ENCODE measurements at places on chromosomes 5 and 9. TPM values are rescaled to one million over a fixed set of nuclear protein-coding genes. Genes with fewer than 3 reads are reported as not detected.

GRCh38 chr5:163252950-163253349, 184.4 kb upstream of the CCNG1 start:
- DNase-seq: no peak

DNA sequence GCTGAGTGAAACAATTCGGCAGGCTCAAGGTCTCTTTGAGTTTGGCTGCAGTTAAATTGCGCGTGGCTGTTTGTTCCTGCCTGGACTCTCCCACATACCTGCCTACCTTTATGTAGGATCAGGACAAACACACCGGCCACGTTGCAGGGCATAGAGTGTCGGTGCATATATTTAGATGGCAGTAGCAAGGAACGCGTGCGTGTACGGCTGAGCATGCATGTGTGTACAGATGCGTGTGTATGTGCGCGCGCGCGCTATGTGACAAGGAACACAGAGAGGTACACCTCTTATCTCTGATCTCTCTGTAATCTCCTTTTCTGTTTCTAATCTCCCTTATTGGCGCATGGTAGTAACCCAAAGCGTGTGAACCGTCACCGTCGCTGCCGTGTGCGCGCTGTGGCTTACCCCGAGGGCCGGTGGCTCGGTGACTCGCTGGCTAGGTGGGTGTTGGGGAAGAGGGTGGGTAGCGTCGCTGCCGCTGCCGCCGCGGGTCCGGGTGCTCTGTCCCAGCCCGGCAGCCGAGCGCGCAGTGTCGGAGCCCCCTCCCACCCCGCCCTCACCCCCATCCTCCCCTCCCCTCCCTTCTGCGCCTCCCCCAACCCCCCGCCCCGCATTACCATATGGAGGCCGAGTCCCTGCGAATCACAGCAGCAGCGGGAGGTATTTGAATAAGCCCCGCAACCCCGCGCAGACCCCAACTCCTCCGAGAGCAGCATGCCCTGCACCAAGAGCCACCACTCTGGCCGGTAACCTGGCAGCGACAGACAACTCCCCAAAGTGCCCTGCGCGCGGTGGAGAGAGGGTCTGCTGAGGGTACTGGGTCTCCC, 204.8 kb downstream of the MEF2C start:
- DNase-seq: no peak

GRCh38 chr5:23268136-23268535, 239.3 kb upstream of the PRDM9 start:
- DNase-seq: peak; percentile 5

GRCh38 chr5:148543727-148544126, 110.6 kb downstream of the HTR4 start:
- no peak for DNase-seq

GRCh38 chr5:691817-692528, 1.2 kb downstream of the TPPP start:
- DNase-seq: no peak

DNA sequence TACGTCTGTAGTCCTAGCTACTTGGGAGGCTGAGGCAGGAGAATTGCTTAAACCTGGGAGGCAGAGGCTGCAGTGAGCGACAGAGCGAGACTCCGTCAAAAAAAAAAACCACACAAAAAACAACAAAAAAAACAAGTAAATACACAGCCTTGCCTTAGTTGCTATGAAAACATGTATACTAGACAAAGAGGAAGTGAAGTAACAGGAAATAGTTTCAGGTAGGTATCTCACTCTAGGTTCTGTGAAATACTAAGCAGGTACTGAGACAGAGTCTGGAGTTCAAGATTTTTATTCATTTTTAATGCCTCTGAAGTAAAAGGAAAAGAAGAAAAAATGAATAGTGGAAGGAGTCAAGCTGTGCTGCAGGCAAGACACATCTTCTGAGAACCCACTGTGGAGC, 687.9 kb upstream of the RGMB start:
- DNase-seq: no peak

GRCh38 chr5:173542159-173542558, 74.3 kb downstream of the BOD1 start:
- DNase-seq: no peak

GRCh38 chr5:67273689-67274356, 77.2 kb upstream of the CD180 start:
- DNase-seq: no peak

DNA sequence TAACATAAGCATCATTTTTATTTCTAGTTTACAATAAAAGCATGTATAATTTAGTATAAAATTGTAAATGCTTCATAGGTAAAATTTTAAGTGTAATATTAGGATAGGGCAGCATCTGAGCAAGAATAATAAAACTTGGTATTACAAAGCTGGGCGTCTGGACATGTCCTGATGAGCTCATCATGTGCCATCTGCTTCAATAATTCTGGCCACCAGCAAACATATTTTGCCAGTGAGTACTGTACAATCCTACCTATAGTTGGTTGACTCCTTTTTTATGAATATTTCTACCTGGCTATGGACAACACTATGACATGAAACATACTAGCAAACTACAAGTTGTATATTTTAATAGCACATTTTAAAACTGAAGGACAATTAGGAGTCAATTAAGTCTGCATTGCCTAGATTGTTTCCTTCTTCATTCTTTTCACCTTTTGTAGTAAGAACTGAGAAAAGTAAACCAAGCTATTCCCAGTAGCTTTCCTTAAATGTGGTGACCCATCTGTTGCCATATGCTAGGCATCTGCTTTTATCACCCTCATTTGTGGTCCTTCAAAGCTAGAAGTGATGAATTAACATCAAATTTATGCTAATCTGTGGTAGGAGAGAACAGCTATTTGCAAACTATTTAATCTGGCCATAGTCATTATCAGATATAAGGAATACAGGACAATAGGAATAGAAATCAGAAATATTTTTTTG, 23.4 kb downstream of the LURAP1L start:
- DNase-seq: no peak

- DNase-seq: no peak
Observed at GRCh38 chr5:91357012-91357634, 26.0 kb downstream of the ARRDC3 start.

GRCh38 chr5:142108432-142109330, at the start of gene NDFIP1:
Gene NDFIP1 (plus strand): TSS chr5:142108779. CDS start chr5:142108975, 196 bp downstream.
- DNase-seq: peak; percentile 92

GRCh38 chr9:109535365-109535764, 37.3 kb upstream of the PTPN3 start:
- no peak for DNase-seq

DNA sequence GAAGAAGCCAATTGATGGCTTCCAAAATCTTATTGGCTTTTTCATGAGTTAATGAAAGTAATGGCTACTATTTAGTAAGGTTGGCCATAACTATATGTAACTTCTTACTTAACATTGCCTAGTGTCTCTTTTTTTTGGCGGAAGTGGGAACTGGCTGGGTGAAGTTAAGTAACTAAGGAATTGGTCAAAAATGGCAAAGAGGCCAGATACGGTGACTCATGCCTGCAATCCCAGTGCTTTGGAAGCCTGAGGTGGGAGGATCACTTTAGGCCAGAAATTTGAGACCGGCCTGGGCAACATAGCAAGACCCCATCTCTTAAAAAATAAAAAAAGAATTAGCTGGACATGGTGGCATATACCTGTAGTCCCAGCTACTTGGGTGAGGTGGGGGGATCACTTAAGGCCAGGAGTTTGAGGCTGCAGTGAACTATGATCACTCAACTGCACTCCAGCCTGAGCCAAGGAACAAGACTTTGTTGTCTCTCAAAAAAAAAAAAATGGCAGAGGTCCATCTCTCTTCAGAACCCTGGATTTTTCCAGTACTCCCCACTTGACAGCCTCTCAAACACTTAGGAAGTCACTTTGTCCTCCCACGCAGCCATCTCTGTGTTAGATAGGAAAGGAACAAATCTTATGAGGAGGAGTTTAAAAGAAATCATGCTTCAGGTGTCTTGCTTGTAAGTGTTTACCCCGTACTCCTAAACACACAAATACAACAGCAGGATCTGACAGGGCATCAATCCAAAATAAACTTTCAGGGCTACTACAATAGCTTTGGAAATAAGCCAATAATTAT, 75.7 kb downstream of the TEK start:
- peak; percentile 91 for DNase-seq

DNA sequence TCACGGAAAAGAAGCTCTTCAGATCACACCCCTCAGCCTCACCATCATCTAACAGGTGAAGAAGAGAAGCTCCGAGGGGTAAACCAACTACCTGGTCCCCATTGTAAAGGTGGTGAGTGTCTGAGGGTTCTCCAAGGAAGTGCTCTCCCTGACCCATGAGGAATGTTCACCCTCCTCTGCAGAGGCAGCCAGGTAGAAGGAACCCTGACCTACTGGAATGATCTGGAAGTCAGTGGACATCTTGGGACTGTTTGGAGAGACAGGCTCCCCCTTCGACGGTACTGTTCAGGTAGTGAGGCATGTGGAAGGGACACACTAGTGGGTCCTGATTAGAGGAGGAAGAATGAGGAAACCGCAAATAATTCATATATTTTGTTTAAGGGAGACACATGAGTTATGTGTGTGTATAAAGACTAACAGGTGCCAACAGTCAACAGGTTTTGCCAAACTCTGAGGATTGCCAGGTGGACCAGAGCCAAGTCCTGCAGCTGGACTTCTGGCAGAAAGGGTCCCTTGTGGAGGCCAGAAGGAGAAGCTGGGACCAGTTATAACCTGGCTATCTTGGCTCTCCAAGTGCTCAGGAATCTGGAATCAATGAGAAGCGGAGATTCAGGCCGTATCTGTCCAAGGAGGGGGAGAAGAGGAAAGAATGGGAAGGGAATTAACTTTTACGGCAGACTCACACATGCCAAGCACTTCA, 3.0 kb upstream of the ZBTB34 start:
- no peak for DNase-seq

DNA sequence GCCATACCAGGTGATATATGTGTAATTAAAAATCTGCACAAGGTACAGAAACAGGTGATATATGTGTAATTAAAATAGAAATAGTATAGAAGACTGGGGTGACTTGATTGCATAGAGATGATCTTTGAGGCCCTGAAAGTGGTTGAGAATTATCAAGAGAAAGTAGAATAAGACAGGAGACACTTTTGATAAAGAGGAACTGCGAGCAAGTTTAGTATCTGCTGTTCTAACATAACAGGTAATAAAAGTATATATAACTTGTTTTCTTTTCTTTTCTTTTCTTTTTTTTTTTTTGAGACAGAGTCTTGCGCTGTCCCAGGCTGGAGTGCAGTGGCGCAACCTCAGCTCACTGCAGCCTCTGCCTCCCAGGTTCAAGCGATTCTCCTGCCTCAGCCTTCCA, 5.4 kb downstream of the SNX2 start:
- no peak for DNase-seq

- no peak for DNase-seq
Observed at GRCh38 chr5:39218482-39219402, 621 bp downstream of the FYB1 start.

GRCh38 chr5:9470410-9470809, 75.5 kb downstream of the SEMA5A start:
- DNase-seq: no peak

DNA sequence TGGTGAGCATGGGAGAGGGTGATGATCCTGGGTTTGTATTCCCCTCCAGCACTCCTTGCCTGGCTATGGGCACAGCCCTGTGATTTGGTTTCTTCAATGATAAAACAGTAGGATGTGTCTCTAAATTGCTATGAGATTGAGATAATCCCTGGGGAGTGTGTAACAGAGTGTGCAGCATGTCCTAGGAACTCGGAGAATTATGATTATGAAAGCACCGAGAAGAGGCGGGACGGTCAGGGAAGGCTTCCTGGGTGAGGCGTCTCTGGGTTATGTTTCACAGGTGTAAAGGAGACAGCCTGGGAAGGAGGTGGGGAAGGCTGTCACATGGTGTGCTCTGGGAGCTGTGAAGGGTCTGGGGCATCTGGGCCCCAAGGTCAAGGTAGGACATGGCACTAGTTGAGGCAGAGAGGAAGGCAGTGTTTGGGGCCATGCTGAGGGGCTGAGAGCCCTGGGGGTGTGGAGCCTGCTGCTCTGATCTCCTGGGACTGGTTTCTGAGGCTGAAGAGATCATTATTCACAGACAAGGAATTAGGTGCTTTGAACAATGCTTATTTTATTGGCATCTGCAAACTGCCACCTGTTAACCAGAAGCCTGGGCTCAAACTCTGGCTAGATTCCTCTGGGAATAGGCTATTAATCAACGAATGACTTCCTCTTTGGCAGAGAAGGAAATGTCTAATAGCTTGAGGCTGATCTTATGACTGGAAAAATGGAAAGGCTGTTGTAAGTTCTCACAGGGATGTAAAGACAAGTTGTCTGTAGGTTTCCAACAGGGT, 73.8 kb upstream of the IL12B start:
- DNase-seq: no peak

DNA sequence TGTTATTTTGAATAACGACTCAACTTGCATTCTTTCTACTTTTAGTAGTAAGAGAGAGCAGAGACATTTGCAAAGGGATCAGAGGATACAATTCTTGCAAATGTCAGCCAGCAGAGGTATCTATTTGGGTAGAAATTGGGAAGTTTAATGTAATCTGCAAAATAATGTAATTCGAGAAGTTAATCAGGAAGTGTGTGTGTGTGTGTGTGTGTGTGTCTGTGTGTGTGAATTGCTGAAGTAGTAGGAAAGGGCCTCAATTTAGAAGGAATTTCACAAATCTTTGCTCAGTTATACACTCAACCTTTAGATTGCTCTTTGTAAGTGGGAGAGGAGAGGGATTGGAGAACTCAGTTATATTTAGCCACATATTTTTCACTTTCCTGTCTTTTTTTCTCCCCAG, 11.0 kb upstream of the IFNA1 start:
- no peak for DNase-seq

DNA sequence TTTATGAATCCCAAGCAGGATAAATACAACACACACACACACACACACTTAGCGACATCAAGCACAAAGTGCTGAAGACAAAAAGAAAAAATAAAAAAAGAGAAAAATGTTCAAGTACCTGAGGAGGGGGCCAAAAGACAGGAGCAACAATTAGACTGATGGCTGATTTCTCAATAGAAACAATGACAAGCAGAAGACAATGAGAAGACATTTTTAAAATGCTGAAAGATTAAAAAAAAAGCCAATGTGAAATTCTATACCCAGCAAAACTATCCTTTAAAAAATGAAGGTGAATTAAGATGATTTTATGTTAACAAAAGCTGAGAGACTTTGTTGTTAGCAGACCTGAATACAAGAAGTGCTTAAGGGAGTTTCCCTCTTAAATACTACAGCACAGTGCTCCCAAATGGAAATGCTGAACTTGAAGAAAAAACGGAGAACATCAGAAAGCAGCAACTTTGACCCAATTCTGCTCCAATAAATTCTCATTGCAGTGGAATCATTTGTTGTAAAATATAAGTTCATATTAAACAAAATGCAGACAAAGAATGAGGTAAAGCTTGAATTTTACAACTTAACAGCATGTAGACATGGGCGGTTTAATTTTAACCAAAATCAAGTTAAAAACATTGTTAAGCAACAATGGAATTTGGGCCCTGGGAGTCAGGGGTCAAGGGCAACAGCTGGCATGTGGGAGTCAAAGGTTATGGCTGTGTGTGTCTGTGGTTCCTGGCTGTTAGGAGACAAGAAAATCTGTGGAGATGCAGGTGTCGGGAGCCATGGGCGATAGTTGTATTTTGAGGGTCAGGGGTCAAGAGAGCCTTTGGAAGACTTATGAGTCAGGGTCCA, 776 bp upstream of the RANBP17 start:
- DNase-seq: no peak

The FOXD4L5 gene
- not detected for total RNA-seq

The RHOBTB3 gene
- 120 TPM for total RNA-seq

The SIT1 gene
- not detected for total RNA-seq

The CRB2 gene
- 0.11 TPM for total RNA-seq

The OR2V1 gene
- total RNA-seq: not detected

The HMGXB3 gene
- total RNA-seq: 35.6 TPM

The STK32A gene
- 2.1 TPM for total RNA-seq

The WNT8A gene
- not detected for total RNA-seq

The SHISAL2B gene
- total RNA-seq: not detected

The PHAX gene
- total RNA-seq: 62.9 TPM

The LCN1 gene
- not detected for total RNA-seq

Data from Daoy (cell line).